ENCODE measurements at places on chromosomes 7 and 10. TPM values are rescaled to one million over a fixed set of nuclear protein-coding genes. Genes with fewer than 3 reads are reported as not detected.

Gene PNLIPRP1
- not detected for total RNA-seq

- no peak overlapping the region for H3K4me3 ChIP-seq
- no peaks in the 10 kb centered on the region for H3K4me1 ChIP-seq
- H3K27me3 ChIP-seq: no peaks in the 10 kb centered on the region
- no peaks in the 10 kb centered on the region for H3K36me3 ChIP-seq
- H3K27ac ChIP-seq: no peak overlapping the region
Measured at GRCh38 chr7:1707756-1708595, 37.9 kb downstream of the ELFN1 start.

Gene MBL2
- total RNA-seq: not detected

GRCh38 chr7:100865372-100865911 lies 1.7 kb upstream of the TRIP6 start:
- peaks cover 25% of the 10 kb centered on the region for H3K4me1 ChIP-seq
- no peak for DNase-seq
- peak overlapping the region; percentile 80 for H3K27ac ChIP-seq
- H3K36me3 ChIP-seq: no peaks in the 10 kb centered on the region

GRCh38 chr10:15067154-15067553 lies 21.4 kb downstream of the ACBD7 start:
- no peaks in the 10 kb centered on the region for H3K27me3 ChIP-seq
- H3K27ac ChIP-seq: no peak overlapping the region
- DNase-seq: no peak
- no peaks in the 10 kb centered on the region for H3K36me3 ChIP-seq
- H3K4me3 ChIP-seq: no peak overlapping the region

Gene GPC2
- total RNA-seq: 12.3 TPM

DNA sequence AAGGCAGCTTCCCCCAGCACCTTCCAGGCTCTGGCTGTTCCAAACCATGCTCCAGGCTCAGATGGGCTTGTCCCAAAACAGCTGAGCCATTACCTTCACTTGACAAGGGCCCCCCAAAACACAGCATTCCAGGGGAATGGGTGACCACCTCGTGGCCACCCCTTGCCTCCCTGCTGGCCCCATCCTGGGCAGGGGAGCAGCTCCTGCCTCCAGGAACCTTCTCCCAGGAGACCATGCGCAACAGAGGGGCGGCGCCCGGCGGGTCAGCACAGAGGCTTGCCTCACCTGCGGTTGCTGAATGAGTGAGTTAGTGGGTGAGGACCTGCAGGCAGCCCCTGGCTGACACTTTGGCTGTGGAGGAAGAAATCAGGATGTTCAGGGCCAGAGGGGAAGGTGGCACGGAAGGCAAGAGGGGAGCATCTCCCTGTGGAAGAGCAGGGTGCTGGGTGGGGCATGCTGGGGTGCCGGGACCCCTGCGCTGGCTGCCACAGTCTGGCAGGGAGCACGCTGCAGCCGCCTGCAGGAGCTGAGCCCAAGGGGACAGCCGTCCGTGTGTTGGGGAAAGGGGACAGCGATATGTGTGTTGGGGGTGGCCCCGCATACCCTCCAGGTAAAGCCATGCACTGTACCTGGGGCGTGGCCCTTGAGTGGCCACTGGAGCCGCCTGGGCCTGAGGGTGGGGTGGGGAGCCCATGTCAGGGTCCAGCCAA lies 54.7 kb downstream of the PWWP2B start:
- no peaks in the 10 kb centered on the region for H3K27me3 ChIP-seq
- H3K4me3 ChIP-seq: no peak overlapping the region
- peaks cover 25% of the 10 kb centered on the region for H3K4me1 ChIP-seq
- peak overlapping the region; percentile 88 for H3K27ac ChIP-seq
- H3K36me3 ChIP-seq: no peaks in the 10 kb centered on the region
- DNase-seq: no peak
